Hippocampal formation (tissue), 2 donors: ENCODE measurements at places on chromosomes 6 and 20.

DNA sequence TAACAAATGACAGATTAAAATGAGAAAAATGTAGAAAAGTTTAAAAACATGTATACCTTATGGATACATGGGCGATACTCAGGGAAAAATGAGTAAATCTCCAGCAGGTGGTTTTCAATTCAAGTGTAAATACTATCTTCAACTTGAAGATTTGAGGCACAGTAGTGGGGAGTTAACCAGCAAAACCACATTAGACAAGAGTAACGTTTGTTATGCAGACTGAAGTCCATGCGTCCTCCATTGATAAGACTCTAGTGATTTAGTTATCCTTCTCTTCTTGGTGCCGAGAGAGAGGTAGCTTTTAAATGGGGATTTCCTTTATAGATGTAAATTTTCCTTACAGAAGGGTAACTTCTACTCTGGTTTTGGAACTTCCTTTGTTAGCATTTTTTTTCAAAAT, 28.1 kb downstream of the PCMTD2 start:
- DNase-seq: no peak

DNA sequence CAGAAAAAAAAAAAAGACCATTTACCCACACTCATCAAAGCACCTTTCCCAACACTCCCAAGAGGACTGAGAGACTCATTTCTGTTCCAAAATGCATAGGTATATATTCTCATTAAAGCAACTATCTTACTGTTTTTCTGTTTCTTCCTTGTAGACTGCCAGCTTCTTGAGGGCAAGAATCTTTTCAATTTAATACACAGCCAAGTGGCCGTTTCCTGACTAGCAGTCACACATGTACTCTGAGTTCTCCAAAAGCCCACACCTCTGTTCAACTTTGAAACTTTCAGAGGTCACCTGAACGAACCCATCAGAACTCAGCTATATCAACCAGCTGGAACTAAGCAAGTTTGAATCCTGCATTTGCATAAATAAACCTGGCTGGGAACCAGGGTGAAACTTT, 92.7 kb downstream of the DTNBP1 start:
- no peak for DNase-seq

DNA sequence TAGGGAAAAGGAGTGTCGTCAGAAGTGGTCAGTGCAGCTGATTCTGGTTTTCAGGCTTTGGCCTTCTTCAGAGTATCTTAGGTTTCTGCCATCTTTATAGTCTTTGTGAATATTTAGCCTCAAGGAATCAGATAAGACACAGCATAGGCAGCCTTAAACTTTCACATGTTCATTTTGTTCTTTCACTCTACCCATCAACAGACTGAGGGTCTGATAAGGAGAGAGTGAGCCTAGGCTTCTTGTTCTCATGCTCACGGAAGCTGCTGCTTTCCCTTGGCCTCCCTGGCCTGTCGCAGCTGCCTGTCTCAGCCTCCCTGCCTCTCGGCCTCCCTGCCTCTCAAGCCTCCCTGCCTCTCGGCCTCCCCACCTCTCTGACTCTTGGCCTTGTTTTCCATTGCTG, 20.1 kb downstream of the RTF2 start:
- no peak for DNase-seq

DNA sequence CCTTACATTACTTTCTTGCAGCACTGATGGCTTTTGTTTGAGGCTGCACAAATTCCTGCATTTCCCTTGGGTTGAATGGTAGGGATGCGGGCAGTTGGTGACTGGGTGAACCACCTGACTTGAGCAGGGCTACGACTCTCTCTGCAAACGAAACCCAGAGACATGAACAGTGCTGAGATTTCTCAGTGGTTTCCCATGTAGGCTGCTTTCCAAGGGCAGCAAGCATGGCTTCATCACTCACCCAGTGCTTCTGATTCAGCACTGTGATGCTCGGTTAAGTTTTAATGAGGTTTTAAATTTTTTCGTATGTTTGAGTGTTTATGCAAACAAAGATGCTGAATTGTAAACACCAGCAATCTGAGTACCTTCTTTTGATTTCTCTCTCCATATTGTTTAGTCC, 127.2 kb downstream of the MTHFD1L start:
- no peak for DNase-seq

DNA sequence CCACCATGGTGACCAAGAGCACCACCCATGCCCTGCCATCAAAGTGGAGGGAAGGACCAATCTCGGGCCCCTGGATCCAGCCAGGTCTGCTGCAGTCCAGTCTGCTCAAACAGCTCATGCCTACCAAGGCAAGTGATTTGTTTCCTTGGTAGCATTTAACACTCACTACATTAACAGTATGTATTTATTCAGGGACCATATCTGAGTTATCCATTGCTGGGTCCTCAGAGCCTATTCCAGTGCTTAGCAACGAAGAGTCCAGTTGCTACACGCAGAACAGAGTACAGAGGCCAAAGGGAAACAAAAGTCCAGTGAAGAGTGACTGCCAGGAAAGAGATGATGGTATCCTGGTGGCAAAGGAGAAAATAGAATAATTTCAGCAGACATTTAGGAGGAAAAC, 352.2 kb downstream of the PTPRT start:
- DNase-seq: no peak

DNA sequence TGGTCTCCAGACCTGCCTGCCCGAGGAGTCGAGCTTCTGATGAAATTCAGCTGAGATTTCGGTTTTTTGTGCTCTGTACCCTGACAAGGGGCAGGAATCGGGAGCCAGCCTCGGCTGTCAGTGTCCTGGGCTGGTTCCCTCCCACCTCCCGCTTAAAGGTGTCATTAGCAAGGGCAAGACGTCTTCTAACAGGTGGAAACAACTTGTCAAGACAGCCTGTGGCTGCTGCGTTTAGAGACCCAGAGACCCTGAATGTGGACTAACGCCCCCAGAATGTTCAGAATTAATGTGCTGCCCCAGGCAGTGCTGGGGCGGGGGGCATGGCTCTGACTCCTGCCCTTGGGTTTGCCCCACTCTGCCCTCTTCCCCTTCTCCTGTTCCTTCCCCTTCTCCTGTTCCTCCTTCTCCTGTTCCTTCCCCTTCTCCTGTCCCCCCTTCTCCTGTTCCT, 69.7 kb downstream of the PHACTR3 start:
- no peak for DNase-seq
